T-cell (primary cell): ENCODE measurements at places on chromosomes 1 and 21. TPM values are rescaled to one million over a fixed set of nuclear protein-coding genes. Genes with fewer than 3 reads are reported as not detected.

GRCh38 chr1:206142011-206142410 lies 24.8 kb upstream of the AVPR1B start:
- peaks cover 11% of the 10 kb centered on the region for H3K27me3 ChIP-seq
- H3K4me1 ChIP-seq, result no peaks in the 10 kb centered on the region
- H3K4me3 ChIP-seq, result no peak overlapping the region
- no peak overlapping the region for H3K27ac ChIP-seq

DNA sequence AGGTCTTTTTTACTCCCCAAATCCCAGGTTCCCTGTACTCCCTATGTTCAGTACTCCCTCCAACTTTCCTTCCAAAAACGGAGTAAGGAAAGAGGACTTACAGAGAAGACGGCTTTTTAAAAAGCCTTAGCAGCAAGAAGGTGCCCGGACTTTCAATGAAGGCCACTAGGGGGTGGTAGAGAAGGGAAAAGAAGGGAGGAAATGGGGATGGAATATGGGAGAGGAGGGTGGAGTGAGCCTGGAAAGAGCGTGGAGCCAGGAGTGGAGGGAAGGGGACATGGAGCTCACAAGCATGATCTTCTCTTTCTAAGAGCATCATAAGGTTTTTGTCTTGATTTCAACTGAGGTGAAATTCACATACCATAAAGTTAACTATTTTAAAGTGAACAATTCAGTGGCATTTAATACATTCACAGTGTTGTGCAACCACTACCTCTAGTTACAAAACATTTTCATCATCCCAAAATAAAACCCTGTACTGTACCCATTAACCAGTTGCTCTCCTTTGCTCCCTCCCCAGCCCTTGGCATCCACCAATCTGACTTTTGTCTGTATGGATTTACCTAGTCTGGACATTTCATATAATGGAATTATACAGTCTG lies 129.9 kb downstream of the ZNF281 start:
- DNase-seq, result no peak
- no peaks in the 10 kb centered on the region for H3K4me1 ChIP-seq
- no peaks in the 10 kb centered on the region for H3K27me3 ChIP-seq

DNA sequence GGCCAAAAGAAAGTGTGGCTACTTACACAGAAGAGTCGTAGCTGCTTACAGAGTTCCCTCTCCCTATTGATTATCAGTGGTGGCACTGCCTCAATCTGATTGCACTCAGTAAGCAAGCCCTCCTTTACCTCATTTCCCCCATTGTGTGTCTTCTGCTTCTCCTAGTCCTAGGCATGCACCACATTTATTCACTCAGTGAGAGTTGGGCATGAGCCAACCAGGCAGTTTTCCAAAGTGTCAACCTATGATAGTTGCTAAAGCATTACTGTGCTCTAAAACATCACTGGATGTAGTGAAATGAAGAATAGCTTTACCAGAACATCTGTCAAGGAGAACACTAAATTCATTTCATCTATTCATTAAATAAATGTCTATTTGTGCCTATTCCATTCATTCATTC lies 19.3 kb downstream of the GJA5 start:
- H3K4me1 ChIP-seq, result no peaks in the 10 kb centered on the region
- DNase-seq, result no peak
- no peaks in the 10 kb centered on the region for H3K27me3 ChIP-seq
- H3K4me3 ChIP-seq, result no peak overlapping the region
- no peaks in the 10 kb centered on the region for H3K36me3 ChIP-seq

- DNase-seq, result no peak
- no peaks in the 10 kb centered on the region for H3K27me3 ChIP-seq
- H3K4me3 ChIP-seq, result no peak overlapping the region
Observed at GRCh38 chr1:41784531-41785274, 134.0 kb downstream of the HIVEP3 start.

Gene PROX1
- 0.35 TPM for total RNA-seq

DNA sequence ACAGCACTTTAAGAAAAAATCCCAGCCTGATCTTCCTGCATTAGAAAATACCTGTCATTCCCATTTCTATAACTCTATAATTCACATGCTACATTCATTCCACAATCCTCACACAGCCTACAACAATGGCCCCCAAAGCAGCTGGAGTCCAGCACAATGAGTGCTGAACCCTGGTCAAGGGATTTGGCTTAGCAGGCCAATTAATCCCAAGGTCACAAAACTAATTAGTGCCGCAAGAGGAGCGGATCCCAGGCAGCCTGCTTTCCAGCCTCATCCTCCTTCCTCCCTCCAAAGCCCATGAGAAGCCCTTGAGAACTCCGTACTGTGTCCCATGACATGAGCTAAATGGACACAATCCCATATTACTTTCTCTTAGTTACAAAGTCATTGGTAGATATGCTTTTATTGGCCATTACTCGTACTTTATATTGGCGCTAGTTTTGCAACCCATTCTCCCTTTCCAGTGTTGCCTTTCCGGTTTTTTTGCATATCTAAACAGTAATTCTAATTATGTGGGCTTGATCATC lies 94.8 kb downstream of the DAB1 start:
- H3K4me3 ChIP-seq, result no peak overlapping the region
- H3K36me3 ChIP-seq, result no peaks in the 10 kb centered on the region
- no peak overlapping the region for H3K27ac ChIP-seq
- H3K4me1 ChIP-seq, result no peaks in the 10 kb centered on the region
- no peaks in the 10 kb centered on the region for H3K27me3 ChIP-seq
